ENCODE measurements at places on chromosomes 3 and 15. TPM values are rescaled to one million over a fixed set of nuclear protein-coding genes. Genes with fewer than 3 reads are reported as not detected.

Gene KIF15
- total RNA-seq: 0.99 TPM

DNA sequence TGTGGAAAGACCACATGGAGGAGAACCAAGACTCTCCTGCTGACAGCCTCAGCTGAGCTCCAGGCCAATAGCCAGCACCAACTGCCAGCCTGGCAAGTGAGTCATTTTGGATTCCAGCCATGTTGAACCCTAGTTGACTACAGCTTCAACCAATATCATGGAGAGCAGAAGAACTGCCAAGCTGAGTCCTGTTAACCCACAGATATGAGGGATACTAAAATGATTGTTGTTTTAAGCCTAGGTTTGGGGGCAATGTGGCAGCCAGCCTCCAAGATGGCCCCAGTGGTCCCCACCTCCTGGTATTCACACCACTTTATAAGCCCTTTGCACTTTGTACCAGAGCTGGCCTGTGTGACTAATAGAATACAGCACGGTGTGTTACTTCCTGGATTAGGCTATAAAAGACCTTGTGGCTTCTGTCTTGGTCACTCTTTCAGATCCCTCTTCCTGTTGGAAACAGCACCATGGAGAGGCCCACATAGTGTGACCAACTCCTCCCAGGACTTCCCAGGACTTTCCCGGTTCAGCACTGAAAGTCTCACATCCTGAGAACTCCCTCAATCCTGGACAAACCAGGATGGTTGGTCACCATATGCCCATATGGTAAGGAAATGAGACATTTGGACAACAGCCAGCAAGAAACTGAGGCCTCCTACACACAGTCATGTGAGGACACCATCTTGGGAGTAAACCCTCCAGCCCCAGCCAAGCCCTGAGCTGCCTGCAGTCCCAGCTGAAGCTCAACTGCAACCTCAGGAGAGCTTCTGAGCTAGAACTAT, 32.4 kb upstream of the CDV3 start:
- DNase-seq: peak; percentile 56
- H3K27ac ChIP-seq: no peak overlapping the region
- H3K4me3 ChIP-seq: no peak overlapping the region

GRCh38 chr3:125437631-125438435, 62.7 kb upstream of the ZNF148 start:
- DNase-seq: peak; percentile 80
- no peaks in the 10 kb centered on the region for H3K4me1 ChIP-seq
- H3K36me3 ChIP-seq: no peaks in the 10 kb centered on the region
- no peaks in the 10 kb centered on the region for H3K27me3 ChIP-seq

Gene GAP43
- total RNA-seq: 0.42 TPM

Measured in adrenal gland (tissue), 19 donors.